ENCODE measurements at places on chromosomes 1 and 21.

GRCh38 chr1:18829671-18830070 is 29.8 kb downstream of the TAS1R2 start:
- DNase-seq, result no peak

DNA sequence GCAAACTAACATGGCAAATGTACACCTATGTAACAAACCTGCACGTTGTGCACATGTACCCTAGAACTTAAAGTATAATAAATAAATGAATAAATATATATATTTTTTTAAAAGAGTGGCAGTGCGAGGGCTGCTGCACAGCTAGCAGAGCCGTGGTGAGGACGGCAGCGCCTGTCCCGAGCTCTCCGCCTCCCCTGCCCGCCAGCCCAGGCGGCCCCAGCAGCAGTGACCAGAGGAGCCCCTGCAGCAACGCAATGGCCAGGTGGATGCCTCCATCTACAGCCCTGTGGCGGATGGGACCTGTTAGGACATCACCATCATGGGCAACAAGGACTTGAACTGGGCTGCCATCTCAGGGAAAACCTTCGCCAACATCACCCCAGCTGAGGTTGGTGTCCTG is 351.9 kb downstream of the FAM72C start:
- DNase-seq, result no peak

DNA sequence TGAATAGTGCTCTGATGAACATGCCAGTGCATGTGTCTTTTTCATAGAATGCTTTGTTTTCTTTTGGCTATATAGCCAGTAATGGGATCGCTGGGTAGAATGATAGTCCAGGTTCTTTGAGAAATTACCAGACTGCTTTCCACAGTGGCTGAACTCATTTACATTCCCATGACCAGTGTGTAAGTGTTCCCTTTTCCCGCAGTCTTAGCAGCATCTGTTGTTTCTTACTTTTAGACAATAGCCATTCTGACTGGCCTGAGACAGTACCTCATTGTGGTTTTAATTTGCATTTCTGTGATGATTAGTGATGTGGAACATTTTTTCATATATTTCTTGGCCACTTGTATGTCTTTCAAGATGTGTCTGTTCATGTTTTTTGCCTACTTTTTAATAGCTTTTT is 784.5 kb downstream of the USP25 start:
- DNase-seq, result no peak

DNA sequence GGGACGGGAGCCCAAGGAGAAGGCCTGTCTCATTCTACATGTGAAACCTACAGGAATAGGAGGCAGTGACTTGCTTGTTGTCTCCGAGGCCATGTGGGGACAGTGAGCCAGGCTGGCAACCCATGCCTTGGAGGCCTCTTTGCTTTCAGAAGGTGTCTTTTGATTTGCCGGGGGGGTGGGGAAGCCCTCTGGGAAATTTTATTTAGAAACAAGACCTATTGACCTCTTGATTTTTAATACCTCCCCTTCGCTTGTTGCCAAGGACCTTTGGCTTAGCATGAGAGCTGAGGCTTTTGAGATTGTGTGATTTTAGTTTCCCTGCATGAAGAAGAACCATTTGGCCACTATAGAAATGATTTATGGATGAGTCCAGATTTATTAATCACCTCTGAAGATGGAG is 4.1 kb downstream of the ARMH1 start:
- DNase-seq, result no peak

GRCh38 chr1:223844787-223845036 is 1.0 kb downstream of the TP53BP2 start:
- no peak for DNase-seq

- no peak for DNase-seq
These were observed 5.6 kb upstream of the PLCH2 start for GRCh38 chr1:2470290-2471158.

- DNase-seq, result no peak
These were observed 21.3 kb upstream of the PHTF1 start for GRCh38 chr1:113780374-113781146.

GRCh38 chr1:27885621-27886352 is 13.4 kb downstream of the THEMIS2 start:
- DNase-seq, result no peak

DNA sequence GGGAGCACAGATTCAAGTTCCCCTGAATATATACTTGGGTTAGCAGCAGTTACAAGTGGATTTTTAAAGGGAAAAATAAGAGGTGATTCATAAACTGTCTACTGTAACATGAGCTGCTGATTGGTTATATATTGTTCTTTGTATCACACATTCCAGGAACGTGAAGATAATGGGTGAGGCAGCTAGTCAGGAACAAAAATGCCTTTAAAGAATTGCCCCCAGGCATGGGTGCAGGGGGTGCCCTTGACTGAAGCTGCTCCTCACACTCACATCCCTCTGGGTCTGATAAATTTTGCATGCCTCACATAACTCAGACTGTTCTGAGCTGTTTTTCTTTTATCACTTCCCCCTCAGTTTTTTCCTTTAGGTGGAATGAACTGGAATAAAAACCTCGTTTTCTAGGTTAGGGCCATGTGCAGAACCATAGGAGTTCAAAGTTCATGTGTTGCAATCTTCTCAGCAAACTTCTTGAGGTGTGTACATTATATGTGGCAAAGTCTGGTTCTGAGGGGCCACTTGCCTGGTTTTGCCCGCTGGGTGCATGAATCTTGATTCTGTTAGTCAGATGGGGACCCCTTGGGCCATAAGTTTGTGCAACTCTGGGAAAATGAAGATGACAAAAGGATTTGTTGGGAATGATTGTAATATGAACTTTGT is 21.1 kb downstream of the TBX19 start:
- DNase-seq, result no peak

DNA sequence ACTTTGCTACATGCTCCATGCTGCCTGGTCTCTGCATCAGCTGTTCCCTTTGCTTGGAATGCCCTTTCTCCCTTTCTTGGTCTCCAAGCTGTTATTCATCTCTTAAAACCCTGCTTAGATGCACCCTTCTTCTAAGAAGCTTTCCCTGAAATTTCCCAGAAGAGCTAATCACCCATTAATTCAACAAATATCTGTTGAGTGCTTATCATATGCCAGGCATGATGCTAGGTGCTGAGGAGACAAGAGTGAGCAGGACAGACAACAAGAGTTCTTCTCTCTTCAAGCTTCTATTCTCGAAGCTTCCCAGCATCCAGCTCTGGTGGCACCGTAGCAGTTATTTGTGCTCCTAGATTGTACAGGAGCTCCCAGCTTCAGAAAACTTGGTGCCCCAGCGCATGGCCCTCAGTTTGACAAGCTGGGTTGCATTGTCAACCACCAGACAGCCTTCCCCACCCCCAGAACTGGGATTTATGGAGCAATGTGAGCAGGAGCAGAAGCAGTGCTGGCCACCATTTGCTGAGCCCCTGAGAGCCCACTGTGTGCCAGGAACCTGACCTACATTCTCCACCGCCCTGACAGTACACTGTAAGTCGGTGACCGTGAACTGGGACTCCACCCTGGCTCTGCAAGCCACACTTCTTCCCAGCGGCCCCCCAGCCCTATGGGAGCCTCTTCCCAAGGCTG is 68.0 kb upstream of the ACOT11 start:
- DNase-seq, result no peak

GRCh38 chr21:39086547-39086946 is 96.7 kb downstream of the PSMG1 start:
- no peak for DNase-seq

DNA sequence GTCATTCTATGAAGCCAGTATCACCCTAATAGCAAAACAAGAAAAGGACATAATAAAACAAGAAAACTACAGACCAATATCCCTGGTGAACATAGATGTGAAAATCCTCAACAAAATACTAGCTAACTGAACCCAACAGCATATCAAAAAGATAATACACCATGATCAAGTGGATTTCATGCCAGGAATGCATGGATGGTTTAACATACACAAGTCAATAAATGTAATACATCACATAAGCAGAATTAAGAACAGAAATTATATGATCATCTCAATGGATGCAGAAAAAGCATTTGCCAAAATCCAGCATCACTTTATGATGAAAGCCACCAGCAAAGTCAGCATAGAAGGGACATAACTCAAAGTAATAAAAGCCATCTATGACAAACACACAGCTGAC is 6.5 kb upstream of the PM20D1 start:
- DNase-seq, result no peak

DNA sequence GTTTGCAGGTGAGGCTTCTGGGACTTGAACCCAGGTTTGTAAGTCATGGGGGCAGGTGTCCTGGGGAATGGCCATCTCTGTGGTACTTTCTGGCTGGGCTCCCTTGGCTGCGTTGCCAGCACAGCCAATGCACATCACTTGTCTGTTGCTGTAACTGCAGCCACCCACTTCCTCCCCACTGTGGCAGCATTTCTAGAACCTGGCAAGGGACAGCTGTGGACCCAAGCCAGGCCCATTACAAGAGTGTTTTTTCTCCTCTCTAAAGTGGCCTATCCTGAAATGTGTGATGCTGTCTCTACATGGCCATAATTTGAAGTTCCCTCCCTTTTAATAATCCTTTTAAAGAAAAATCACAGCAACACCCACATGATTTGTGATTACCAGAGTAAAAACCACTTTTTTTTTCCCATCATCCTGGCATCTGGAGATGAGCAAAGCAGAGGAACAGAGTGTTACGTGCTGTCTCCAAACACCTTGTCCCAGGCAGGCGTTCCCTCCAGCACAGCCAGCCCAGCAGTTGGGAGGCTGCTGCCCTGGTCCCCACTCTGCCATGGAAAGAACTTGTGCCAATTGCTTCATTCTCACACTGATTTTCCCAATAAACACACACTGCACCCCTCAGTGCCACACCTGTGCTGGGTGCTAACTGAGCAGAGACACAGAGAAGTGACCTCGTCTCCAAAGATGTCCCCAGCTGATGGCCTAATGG is 360.6 kb upstream of the USP24 start:
- DNase-seq, result peak; percentile 41

- no peak for DNase-seq
These were observed 38.0 kb downstream of the WDR4 start for GRCh38 chr21:42841156-42841915.

- DNase-seq, result no peak
These were observed 94.6 kb downstream of the ZC3H11B start for GRCh38 chr1:219518168-219518906.

- no peak for DNase-seq
These were observed 97.0 kb upstream of the COA6 start for GRCh38 chr1:234276151-234276788.

GRCh38 chr1:119885903-119886783 is 10.2 kb downstream of the ADAM30 start:
- no peak for DNase-seq

GRCh38 chr1:93186667-93187066 is 6.1 kb downstream of the CCDC18 start:
- DNase-seq, result no peak

DNA sequence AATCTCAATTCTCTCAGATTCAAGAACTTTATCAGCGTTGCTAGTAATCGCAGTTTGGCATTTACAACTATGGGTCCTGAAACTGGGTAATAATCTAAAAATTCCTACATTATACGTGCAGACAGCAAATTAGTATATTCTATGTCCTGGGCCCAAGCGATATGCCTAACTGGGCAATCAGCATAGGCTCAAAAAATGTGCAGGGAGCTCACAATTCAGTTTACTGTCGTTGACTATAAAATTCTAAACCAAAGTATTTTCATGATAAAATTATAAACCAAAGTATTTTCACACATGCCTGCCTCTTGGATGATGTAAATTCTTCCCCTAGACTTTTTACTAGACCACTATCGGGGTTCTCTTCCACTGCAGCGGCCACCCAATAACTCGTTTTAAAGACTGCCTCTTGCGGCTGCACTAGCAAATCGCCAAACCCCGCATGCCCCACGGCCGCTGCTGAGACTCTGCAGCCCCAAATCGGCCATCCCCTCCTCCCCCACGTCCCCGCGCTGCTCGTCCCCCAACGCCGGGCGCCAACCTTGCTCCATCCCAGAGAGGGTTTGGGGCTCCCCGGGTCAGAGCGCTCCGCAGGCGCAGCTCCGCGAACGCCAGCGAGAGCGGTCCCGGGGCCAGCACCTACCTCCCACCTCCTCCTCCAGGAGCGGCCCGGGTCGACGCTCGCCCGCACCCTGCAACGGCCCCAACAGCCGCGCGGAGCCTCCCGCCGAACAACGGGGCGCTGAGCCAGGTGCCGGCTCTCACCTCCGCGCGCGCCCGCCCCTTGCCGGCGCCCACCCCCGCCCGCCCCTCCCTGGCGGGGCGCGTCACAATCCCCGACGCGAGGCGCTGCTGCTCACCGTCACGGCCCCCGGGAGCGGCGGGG is 506 bp downstream of the SSX2IP start:
- DNase-seq, result peak; percentile 41

DNA sequence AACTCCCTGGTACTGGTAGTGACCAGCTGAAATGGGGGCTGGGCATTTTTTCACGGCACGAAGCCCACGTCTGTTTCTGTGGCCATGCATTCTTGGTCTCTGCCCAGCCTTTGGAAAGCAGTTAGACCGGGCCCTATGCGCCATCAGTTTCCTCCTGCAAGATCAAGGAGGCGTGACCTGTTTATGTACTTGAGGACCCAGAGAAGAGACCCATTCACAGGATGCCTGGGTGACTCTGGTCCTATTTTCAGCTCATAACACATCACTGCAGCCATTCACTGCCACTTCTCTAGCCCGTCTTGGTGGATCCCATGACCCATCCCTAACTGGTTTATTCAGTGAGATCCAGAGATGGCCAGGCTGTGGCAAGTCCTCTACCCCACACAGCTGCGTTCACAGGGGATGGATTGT is 70.4 kb downstream of the SPSB1 start:
- DNase-seq, result no peak

DNA sequence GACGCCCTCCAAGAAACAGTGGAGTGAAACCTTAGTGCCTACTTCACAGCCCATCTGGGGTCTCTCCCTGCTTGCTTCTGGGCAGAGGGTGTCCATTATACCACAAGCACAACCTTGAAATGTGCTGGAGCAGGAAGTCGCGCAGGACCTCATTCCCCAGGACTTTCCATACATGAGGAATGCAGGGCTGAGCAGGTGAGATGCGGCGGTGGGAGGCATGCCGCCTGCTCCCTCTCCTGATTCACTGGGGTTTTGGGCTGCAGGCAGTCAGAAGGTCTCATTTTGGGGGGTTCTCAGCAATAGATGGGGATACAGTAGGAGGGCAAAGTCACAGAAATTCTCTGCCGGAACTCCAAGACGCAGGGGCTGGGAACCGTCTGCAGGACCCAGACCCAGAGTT is 15.7 kb upstream of the UMODL1 start:
- DNase-seq, result no peak

- no peak for DNase-seq
These were observed 4.7 kb downstream of the PRDM16 start for GRCh38 chr1:3073489-3074296.
